ENCODE measurements at places on chromosomes 12 and 14.

DNA sequence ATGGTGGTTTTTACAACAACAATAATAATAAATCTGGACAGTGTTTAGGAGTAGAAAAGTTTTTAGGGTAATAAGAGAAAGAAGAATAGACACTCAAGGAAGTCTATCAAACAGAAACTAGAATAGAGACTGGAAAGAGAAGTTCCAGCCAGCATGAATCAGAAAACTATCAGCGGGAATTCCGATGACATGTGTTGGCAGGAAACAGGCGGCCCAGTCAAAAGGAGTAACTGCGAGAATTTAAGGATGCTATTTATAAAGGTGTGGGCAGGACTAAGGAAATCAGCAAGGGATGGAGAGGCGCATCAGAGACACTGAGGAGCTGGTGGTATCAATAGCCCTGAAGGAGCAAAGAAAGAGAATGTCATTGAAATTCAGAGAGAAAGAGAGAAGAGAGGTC is 89.9 kb downstream of the TBX5 start:
- no peak for DNase-seq

DNA sequence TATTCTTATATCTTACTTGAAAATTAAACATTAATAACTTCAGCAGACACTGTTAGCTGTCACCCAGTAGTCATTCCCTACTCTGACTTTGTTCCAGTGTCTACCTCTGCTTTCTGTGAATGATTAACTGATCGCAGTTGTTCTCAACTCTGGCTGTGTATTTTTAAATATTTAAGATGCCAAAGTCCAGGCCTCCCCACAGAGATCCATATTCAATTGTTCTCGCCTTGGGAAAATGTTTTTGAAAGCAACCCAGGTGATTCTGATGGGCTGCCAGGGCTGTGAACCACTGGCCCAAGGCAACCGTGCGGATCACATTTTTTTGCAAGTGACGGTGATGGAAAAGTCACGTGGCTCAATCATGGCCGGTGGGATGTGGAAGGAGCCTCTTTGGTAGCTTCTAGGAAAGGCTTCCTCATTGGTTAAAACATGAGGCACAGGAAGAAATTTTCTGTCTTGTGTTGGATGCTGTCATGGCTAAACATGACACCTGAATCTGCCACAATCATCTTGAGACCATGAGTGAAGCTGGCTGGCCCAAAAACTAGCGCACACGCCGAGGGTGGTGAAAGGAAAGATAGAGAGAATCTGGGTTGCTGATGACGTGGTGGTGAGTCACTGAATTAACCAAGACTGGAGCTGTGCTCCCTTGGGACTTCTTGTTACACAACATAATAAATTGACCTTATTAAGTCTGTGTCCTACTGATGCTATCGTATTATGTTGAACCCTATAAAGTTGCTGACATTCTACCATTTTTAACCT is 37.2 kb downstream of the RDH12 start:
- peak; percentile 10 for DNase-seq

- peak; percentile 7 for DNase-seq
Measured at GRCh38 chr12:78584695-78585094, 279.9 kb upstream of the SYT1 start.

DNA sequence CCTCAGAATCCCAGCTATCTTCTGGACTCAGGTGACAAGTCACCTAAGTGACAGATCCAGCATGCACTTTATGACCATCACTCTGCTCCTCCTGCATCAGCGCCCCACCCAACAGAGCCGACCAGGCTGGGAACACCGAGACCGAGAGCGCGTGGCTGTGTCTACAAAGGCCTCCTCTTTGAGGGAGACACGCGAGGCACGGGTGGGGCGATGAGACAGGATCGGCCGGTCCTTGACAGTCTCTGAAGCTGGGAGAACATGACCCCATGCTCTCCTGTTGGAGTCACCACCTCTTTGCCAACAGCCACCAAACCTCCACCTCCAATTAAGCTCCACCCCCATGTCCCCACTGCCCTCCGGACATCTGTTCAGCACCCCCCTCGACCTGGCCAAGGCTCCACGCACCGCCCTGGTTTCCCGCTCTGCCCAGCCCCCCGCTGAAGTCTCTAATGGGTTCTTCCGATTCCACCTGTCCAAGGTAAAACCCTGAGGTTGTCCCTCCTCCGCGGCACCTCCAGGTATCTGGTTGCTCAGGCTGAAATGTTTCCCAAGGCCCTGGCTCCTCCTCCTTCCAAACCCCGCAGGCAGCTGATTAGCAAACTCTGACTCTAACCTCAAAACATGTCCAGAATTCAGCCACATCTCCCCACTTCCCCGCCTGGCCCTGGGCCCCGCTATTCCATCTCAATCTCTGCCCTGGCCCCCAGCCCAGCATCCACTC is 31.5 kb downstream of the HSP90AA1 start:
- no peak for DNase-seq

GRCh38 chr14:73610687-73611086 is 1.6 kb upstream of the ACOT6 start:
- no peak for DNase-seq

DNA sequence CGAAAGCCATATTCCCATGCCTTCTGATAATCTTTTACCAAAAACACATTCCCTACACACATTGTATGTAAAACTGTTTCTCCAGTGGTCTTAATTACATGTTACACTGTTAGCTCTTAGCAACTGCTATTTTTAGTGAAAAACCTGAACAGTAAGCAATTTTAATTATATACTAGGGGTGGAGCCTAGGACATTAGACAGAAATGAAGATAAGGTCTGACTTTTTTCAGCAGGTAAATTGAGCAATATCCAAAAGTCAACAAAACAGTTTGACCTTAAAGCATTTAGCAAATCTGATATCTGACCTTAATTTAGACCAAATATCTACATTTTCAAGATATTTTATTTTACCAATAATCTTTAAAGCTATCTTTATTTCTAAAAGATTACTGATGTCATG is 60.2 kb downstream of the PDE6H start:
- DNase-seq = no peak

GRCh38 chr14:27190296-27190695 is 592.5 kb upstream of the NOVA1 start:
- DNase-seq = no peak

GRCh38 chr12:1926251-1926657 is 7.8 kb upstream of the CACNA2D4 start:
- no peak for DNase-seq

GRCh38 chr12:65663648-65664047 is 160.6 kb upstream of the HMGA2 start:
- no peak for DNase-seq

DNA sequence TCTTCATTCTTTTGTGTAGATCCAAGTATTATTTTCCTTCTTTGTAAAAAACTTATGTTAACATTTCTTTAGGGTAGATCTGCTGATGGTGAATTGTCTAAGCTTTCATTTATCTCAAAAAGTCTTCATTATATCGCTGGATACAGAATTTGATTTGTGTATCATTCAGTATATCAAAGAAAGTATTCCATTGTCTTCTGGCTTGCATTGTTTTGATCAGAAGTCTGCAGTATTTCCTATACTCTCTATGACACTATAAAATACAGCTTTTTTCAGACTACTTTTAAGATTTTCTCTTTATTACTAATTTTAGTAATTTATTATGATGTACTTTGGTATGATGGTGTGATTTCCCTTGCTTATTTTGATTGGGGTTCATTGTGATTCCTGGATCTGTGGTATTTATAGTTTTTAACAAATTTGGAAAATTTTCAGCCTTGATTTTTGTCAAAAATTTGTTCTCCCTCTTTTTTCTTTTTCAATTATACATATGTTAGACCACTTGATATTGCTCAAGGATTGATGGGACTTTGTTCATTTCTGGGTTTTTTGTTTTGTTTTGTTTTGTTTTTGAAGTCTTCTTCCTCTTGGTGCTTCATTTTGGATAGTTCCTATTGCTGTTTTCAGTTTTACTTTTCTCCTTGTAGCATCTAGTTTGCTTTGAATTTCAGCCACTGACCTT is 176.5 kb downstream of the ZFP36L1 start:
- no peak for DNase-seq

DNA sequence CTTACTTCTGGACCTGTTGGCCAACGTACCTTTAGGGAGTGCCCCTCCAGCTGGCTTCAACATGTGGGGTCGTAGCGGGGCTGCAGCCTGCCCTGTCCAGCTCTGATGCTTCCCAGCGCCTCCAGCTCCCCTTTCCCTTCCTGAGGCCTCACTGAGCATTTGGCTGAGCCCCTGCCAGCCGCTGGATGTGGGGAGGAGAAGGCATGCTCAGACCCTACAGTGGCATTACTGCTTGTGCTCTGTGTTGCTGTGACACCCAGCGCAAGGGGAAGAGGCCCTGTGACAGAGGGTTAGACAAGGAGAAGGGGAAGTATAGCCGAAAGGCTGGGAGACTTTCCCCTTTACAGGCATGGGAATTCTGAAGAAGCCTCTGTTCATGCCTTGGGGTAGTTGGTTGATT is 145.9 kb downstream of the PRKCH start:
- no peak for DNase-seq

GRCh38 chr14:29444805-29445204 is 482.8 kb downstream of the PRKD1 start:
- DNase-seq = no peak

DNA sequence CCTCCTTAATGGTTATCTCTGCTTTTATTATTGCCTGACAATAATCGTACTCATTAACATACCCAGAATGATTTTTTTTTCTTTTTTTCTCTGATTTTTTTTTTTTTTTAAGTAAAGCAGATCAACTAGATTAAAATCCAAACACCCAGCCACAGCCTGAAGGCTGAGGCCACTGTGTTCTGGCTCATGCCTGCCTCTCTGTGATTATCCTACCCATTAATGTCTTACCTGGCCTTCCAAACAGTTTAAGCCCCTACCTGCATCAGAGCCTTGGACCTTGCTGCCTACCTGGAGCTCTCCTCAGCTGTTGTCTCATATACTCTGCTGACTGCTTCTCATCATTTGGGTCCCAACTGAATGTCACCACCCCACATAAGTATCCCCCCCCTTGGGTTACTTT is 6.8 kb upstream of the TMED10 start:
- DNase-seq = no peak

DNA sequence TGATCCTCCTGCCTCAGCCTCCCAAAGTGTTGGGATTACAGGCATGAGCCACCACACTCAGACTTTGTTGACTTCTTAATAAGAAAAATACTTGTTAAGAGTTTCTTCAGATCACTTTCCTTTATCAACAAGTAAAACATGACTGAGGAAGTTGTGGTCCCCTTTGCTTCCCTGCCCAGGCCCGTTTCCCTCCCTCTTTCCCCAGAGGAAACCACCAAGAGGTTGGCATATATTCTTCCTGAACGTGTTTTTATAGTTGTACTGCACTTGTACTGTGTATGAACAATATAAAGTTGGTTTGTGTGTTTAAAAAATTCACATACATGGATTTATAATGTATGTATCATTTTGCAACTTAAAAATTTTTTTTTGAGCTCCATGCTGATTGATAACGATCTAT is 28.4 kb downstream of the PTPN11 start:
- no peak for DNase-seq

DNA sequence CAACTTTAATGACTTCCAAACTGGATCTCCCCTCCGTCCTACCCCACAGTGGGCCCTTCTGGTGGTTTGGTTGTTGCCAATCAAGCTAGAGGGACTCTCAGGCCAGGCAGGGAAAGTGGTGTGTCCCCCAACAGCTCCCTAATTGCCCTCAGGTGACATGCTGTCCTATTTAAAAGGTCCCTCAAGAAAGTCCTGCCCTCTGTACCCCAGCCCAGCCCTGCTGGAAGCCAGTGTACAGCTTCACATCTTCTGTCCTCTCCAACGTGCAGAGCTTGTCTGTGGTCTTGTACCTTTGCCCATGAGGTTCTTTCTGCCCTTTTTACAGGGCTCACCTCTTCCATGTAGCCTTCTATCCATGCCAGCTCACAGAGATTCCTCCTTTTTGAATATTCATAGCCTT is 4.2 kb downstream of the RIN3 start:
- DNase-seq = no peak

DNA sequence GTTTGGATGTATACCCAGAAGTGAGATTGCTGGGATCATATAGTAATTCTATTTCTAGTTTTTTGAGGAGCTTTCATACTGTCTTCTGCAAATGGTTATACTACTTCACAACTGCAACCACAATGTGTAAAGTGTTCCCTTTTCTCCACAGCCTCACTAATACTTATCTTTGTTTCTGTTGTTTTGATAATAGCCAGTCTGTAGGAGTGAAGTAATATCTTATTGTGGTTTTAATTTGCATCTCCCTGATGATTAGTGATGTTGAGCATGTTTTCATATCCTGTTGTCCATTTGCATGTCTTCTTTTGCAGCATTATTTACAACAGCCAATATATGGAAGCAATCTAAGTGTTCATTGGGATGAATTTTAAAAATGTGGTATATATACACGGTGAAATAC is 29.9 kb downstream of the GABARAPL1 start:
- no peak for DNase-seq

GRCh38 chr12:26786491-26786864 is 46.5 kb downstream of the ITPR2 start:
- no peak for DNase-seq

GRCh38 chr14:53542732-53543131 is 389.6 kb upstream of the DDHD1 start:
- DNase-seq = no peak

- no peak for DNase-seq
Measured at GRCh38 chr14:76514213-76514998, 138.5 kb downstream of the ESRRB start.

DNA sequence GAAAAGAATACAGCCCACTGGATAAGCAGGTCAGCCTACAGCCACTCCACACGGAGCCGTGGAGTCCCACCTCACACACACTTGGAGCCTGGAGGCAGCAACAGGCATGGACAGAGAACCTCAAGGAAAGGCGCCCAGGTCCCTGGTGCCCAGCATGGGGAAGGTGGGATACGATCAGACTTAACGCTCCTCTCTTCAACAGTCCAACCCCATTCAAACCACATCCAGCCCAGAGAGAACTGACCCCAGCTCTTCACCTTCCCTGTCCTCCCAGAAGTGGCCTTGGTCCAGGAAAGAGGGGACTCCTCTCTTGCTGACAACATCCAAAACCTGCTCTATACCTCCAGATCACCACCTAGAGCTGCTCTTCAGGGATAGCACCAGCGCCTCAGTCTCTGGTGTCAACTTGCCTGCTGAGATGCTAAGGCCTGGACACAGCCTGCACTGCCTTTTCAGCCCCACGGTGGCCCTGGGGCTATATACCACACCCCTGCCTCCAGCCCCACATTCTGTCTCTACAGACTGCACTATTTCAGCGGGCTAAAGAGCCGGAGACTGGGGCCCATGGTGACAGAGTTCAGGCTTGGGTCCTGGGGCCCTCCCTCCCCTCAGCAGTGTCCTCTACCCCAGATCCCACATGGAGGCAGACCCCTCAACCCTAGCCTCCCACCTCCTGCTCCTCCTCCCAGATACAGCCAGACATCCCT is 7.0 kb downstream of the ADCY6 start:
- no peak for DNase-seq

GRCh38 chr12:43730283-43730682 is 28.3 kb downstream of the PUS7L start:
- no peak for DNase-seq

- DNase-seq = no peak
Measured at GRCh38 chr12:94970560-94970959, 32.9 kb downstream of the NDUFA12 start.

DNA sequence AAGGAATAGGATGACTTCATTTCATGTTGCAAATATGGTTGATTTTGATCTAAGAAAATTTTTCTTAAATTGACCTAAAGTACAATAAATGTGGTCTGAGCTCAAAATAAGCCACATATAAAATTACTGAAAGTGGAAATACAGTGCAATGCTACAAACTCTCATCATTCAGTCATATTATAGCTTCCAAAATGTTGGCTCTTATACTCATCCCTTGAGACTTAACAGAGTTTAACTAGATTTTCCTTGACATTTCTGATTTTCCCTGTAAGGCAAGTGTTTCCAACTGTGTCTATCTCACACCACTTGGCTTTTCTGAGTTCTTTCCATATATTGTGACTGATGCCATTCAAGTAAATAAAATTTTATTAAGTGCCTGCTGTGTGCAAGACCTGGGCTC is 123.7 kb upstream of the NTF3 start:
- DNase-seq = no peak
